ENCODE measurements at places on chromosomes 3 and 15. TPM values are rescaled to one million over a fixed set of nuclear protein-coding genes. Genes with fewer than 3 reads are reported as not detected.

The GOLGA8Q gene
- not detected for total RNA-seq

The KCNMB3 gene
- 2.3 TPM for total RNA-seq

The PODXL2 gene
- total RNA-seq = 45.8 TPM

The NKIRAS1 gene
- 14.9 TPM for total RNA-seq

The CDHR4 gene
- not detected for total RNA-seq

The ALDH1A2 gene
- total RNA-seq = 2.2 TPM

The IL16 gene
- total RNA-seq = not detected

GRCh38 chr3:29245441-29245840 is 35.4 kb upstream of the RBMS3 start:
- H3K27ac ChIP-seq = no peak overlapping the region
- H3K36me3 ChIP-seq = no peaks in the 10 kb centered on the region
- peaks cover 4% of the 10 kb centered on the region for H3K4me1 ChIP-seq
- DNase-seq = no peak
- H3K27me3 ChIP-seq = no peaks in the 10 kb centered on the region

DNA sequence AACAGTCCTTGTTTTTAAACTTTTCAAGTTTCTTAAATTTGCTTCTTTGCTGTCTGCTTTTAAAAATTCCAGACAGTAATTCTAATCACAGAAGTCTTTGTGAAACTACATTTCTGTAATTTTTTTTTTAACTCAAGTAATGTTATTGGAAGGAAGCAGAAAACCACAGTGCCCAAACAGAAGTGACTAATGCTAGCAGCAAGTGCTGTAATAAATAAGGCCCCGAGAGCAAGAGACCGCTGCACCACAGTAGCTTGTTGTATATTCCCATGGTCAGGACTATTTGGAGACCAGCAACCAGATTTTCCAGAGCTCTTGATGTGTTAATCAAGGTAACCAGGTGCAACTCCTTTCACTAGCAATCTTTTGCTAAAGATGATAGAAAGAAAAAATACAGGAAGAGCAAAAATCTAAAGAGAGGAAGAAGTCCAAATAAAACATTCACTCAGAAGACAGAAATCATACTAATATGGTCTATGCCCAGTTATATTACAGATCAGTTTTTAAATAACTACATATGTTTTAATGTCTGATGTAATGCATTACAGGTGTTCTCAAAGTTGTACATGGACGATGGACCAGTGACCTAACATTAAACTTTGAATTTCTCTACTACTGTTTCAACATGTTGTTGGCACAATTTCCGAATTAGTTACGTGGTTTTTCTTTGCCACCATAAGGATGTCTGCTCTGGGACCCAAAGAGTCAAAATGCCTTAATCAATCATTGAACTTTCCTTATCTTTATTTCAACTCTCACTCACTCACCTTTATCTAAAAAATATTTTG is 36.4 kb downstream of the WWTR1 start:
- no peak overlapping the region for H3K4me3 ChIP-seq
- DNase-seq = peak; percentile 71
- peak overlapping the region; percentile 60 for H3K27ac ChIP-seq
- H3K4me1 ChIP-seq = peaks cover 31% of the 10 kb centered on the region
- H3K27me3 ChIP-seq = no peaks in the 10 kb centered on the region

GRCh38 chr3:45724911-45725310 is 35.7 kb downstream of the SACM1L start:
- H3K27ac ChIP-seq = no peak overlapping the region
- H3K4me1 ChIP-seq = no peaks in the 10 kb centered on the region
- no peak for DNase-seq
- H3K36me3 ChIP-seq = peaks cover 20% of the 10 kb centered on the region
- no peaks in the 10 kb centered on the region for H3K27me3 ChIP-seq

GRCh38 chr3:41357271-41357670 is 158.0 kb downstream of the CTNNB1 start:
- H3K27ac ChIP-seq = no peak overlapping the region
- no peaks in the 10 kb centered on the region for H3K36me3 ChIP-seq
- no peak overlapping the region for H3K4me3 ChIP-seq
- H3K27me3 ChIP-seq = no peaks in the 10 kb centered on the region
- peaks cover 3% of the 10 kb centered on the region for H3K4me1 ChIP-seq

GRCh38 chr3:139118835-139119234 is 74.1 kb upstream of the PRR23C start:
- peaks cover 12% of the 10 kb centered on the region for H3K4me1 ChIP-seq
- H3K4me3 ChIP-seq = no peak overlapping the region
- DNase-seq = no peak
- no peak overlapping the region for H3K27ac ChIP-seq
- H3K36me3 ChIP-seq = no peaks in the 10 kb centered on the region
- H3K27me3 ChIP-seq = no peaks in the 10 kb centered on the region

- DNase-seq = no peak
- H3K27me3 ChIP-seq = no peaks in the 10 kb centered on the region
- no peaks in the 10 kb centered on the region for H3K4me1 ChIP-seq
- no peak overlapping the region for H3K4me3 ChIP-seq
Observed at GRCh38 chr15:100186366-100186765, 155.4 kb downstream of the ADAMTS17 start.

GRCh38 chr3:37453393-37454389 is 279.3 kb upstream of the LRRFIP2 start:
- no peak overlapping the region for H3K27ac ChIP-seq
- H3K4me1 ChIP-seq = peaks cover 5% of the 10 kb centered on the region
- peaks cover 71% of the 10 kb centered on the region for H3K27me3 ChIP-seq

DNA sequence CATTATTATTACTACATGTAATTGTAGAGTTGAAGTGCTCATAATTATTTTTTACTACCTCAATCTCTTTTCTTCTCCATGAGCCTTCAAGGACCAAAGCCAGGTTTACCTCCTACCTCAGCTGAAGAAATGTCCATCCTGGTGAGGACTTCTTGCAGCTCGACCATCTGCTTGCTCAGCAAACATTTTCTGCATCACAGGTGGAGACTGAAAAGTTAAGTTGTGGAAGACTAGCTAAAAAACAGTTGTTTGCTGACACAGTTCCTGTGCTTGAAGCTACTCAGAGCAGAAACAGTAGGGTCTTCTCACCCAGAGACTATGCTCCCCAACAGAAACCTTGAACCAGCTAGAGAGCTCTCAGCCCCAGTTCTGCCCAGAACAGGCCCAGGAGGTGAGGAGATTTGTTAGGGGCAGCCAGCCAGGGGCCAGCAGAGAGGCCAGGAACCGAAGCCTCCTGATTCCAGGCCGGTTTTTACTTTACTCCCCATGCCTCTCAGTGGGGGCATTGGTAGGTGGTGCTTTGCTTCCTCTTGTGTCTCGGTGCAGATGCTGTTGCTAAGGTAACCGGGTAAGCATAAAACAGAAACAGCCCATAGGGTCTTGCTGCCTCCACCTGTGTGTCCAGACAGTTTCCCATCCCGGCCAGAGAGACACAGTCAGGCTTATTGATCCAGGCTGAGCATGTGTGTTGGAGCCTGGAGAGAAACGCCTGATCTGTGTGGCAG is 54.9 kb downstream of the CCNL1 start:
- no peak for DNase-seq
- no peaks in the 10 kb centered on the region for H3K27me3 ChIP-seq
- H3K36me3 ChIP-seq = no peaks in the 10 kb centered on the region
- peaks cover 13% of the 10 kb centered on the region for H3K4me1 ChIP-seq
- no peak overlapping the region for H3K4me3 ChIP-seq

GRCh38 chr3:104044002-104044401 is 1322.7 kb upstream of the ALCAM start:
- peak; percentile 30 for DNase-seq
- H3K27ac ChIP-seq = no peak overlapping the region
- no peaks in the 10 kb centered on the region for H3K27me3 ChIP-seq
- H3K4me3 ChIP-seq = no peak overlapping the region
- no peaks in the 10 kb centered on the region for H3K36me3 ChIP-seq
- H3K4me1 ChIP-seq = no peaks in the 10 kb centered on the region

DNA sequence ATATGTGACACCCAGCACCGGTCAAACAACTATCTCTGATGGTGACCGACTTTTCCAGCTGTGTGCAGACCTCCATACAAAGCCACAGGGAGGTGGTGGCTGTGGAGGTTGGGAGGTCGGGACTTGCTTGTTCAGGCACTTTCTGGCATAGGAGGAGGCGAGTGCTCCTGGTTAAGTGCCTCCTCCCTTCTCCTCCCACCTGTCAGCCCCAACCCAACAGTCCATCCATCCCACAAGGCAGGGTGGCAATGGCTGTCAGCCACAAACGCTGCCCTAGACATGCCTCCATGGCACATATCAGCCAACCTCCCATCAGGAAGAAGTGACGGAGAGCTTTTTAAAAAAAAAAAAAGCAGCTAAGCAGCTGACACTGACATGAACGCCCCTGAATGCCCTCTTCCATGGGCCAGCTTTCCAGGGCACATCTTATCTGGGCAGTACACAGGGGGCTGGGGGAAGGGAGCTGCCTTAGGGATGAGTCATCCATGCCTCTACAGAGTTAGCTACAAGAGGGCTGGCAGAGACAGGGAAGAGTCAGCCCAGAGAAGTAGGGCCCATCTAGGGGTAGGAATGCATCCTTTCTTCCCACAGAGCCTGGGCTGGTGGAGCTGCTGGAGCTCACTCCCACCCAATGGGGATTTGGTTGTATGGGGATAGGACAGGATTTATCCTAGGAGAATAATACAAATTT is 41.2 kb downstream of the CCDC12 start:
- H3K27me3 ChIP-seq = no peaks in the 10 kb centered on the region
- H3K4me3 ChIP-seq = 0 out of 2 replicates have a peak overlapping the region, but pooled peaks have one; percentile 32
- peaks cover 65% of the 10 kb centered on the region for H3K4me1 ChIP-seq
- DNase-seq = peak; percentile 93
- peaks cover 43% of the 10 kb centered on the region for H3K36me3 ChIP-seq

DNA sequence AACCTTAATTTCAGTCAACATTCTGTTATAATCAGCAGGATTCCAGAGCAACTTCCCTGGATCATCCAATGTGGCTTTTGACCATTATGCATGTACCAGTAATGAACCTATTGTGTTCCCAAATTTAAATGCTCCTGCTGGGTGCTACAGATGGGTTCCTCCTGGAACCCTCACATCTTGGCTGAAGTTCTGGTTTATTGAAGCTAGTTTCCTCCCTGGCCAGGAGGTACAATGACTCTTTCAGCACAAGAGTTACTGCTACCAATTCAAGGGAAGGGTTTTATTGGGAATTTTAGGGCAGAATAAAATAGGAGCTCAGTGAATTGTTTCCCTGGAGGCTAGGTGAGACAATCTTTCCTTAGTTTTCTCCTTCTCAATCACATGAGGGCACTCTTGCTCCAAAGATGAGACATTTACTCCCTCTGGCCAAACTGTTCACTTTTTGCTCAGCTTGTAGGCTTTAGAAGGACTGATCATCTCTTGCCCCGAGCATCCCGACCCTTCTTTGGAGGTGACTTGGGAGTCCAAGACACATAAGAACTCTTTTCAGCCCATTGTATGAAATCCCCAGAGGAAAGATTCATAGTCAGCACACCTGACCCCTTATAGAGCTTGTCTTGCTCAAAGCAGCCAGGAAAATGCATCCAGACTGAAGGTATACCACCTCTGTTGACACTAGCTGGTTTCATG is 8.8 kb upstream of the NPHP3 start:
- peaks cover 34% of the 10 kb centered on the region for H3K27me3 ChIP-seq
- no peak overlapping the region for H3K4me3 ChIP-seq
- H3K36me3 ChIP-seq = no peaks in the 10 kb centered on the region
- no peak overlapping the region for H3K27ac ChIP-seq

DNA sequence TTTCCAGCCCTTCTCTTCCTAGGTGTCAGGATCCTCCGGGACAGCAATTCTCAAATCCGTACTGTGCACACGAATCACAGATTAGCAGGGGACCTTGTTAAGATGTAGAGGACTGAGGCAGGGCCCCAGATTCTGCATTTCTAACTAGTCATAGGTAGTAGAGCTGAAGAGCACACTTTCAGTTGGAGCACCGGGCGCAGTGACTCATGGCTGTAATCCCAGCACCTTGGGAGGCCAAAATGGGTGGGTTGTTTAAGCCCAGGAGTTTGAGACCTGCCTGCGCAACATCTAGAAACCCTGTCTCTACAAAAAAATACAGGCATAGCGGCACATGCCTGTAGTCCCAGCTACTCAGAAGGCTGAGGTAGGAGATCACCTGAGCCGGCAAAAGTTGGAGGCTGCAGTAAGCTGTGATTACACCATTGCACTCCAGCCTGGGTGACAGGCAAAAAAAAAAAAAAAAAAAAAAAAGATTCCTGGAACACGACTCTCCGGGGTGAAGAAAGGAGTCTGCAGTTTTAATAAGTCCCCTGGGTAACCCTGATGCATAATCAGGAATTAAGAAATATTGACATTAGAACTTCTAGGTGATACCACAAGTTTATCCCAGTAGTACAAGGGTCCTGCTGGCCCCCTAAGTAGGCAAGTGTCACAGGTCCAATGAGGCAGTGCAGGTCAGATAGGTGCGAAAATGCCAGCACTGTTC is 21.4 kb upstream of the IGDCC3 start:
- no peak overlapping the region for H3K27ac ChIP-seq
- no peak for DNase-seq
- no peak overlapping the region for H3K4me3 ChIP-seq
- H3K4me1 ChIP-seq = no peaks in the 10 kb centered on the region
- no peaks in the 10 kb centered on the region for H3K36me3 ChIP-seq
- H3K27me3 ChIP-seq = no peaks in the 10 kb centered on the region

- no peaks in the 10 kb centered on the region for H3K36me3 ChIP-seq
- H3K4me3 ChIP-seq = no peak overlapping the region
- H3K27ac ChIP-seq = no peak overlapping the region
Observed at GRCh38 chr3:14689247-14689980, 14.5 kb downstream of the C3orf20 start.

GRCh38 chr3:165011557-165011956 is 66.7 kb downstream of the SI start:
- no peak for DNase-seq
- no peak overlapping the region for H3K4me3 ChIP-seq
- H3K27ac ChIP-seq = no peak overlapping the region
- H3K4me1 ChIP-seq = no peaks in the 10 kb centered on the region
- no peaks in the 10 kb centered on the region for H3K27me3 ChIP-seq

DNA sequence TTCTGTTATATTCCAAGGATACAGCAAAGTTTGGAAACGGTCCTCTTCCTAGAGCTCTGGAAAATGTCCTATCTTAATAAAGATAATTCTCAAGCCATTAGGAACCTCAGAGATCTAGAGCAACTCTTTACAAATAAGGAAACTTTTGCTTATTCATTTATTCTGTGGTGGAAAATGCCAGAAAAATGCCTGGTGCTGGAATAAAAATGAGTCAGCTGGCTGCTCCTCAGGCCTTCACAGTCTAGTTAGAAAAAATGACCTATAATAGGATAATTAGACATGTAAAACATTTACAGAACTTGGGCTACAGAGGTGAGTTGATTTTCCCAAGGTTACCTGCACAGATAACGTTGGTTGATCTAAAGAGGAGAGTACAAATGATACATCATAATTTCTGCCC is 372.5 kb downstream of the NLGN1 start:
- DNase-seq = no peak
- H3K4me3 ChIP-seq = no peak overlapping the region
- no peaks in the 10 kb centered on the region for H3K4me1 ChIP-seq
- H3K27me3 ChIP-seq = no peaks in the 10 kb centered on the region

GRCh38 chr3:55435491-55435890 is 51.6 kb downstream of the WNT5A start:
- no peaks in the 10 kb centered on the region for H3K4me1 ChIP-seq
- H3K4me3 ChIP-seq = no peak overlapping the region

- H3K27ac ChIP-seq = no peak overlapping the region
- no peaks in the 10 kb centered on the region for H3K4me1 ChIP-seq
- DNase-seq = no peak
- H3K4me3 ChIP-seq = no peak overlapping the region
Observed at GRCh38 chr3:53401154-53401553, 53.8 kb upstream of the DCP1A start.

GRCh38 chr3:159273608-159274007 is 471.8 kb downstream of the MFSD1 start:
- H3K4me3 ChIP-seq = no peak overlapping the region
- peak; percentile 68 for DNase-seq
- no peaks in the 10 kb centered on the region for H3K36me3 ChIP-seq
- no peak overlapping the region for H3K27ac ChIP-seq
- peaks cover 9% of the 10 kb centered on the region for H3K4me1 ChIP-seq

Data from PC-3 (cell line).